Left renal cortex interstitium (tissue), 4 donors: ENCODE measurements at places on chromosomes 3 and 15. TPM values are rescaled to one million over a fixed set of nuclear protein-coding genes. Genes with fewer than 3 reads are reported as not detected.

DNA sequence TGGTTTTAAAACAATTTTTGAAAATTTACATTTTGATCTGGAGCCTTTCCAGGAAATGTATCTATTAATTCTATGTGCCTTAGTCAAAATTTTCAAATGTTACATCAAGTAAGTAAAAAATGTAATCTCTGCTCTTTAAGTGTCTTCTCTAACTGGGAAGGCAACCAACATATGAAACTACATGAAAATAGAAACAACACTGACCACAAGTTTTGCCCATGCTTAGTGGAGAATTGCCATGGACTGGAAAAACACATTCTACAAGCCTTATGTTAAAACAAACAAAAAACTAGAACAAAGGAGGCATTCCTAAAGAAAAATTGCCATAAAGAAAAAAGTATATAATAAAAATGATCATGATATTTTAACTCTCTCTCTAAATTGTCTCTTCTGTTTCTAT lies 75.9 kb upstream of the SPRED1 start:
- no peak for DNase-seq

DNA sequence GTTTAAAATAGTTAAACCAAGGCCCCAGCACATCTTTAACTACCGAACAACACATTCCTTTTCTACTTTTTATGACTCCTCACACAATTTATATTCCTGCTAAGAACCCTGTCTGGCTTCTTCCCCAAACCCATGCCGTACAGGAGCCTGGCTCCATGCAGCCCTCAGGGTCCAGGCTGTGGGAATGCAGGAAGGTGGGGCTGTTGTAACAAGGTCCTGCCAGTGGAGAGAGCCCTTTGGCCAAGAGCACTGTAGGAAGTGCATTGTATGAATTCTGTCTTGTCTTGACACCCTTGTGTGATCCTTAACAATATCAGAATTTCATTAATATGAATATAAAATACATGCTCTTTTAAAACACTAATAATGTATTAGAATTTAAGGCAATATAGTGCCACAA lies 563.8 kb downstream of the TBL1XR1 start:
- DNase-seq = no peak

GRCh38 chr3:58020783-58021071 lies 12.5 kb downstream of the FLNB start:
- no peak for DNase-seq

DNA sequence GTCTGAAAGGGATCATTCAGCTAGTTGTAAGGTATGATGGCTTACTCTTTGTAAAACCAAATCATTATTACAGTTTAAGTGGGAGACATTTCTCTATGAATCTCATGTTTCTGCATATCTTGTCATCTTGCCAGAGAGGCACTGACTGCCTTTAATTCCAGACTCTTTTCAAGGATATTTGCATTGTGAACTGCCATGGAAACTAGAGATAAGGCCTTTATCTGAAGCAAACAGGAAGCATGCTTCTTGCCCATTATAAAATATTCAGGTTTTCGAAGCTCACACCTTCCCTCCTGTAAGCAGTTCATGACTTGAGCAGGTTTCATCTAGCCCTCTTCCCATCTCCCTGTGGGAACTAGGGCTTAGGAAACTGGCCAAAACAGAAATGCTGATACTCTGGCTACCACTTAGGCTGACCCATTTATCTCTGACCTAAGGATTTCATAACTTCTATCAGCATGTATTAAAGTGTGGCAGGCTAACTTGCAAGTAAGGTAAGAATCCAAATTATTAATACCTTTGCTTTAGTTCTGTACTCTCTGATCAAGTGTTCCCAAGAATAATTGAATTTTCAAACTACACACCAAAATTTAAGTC lies 326.6 kb upstream of the ALCAM start:
- no peak for DNase-seq

DNA sequence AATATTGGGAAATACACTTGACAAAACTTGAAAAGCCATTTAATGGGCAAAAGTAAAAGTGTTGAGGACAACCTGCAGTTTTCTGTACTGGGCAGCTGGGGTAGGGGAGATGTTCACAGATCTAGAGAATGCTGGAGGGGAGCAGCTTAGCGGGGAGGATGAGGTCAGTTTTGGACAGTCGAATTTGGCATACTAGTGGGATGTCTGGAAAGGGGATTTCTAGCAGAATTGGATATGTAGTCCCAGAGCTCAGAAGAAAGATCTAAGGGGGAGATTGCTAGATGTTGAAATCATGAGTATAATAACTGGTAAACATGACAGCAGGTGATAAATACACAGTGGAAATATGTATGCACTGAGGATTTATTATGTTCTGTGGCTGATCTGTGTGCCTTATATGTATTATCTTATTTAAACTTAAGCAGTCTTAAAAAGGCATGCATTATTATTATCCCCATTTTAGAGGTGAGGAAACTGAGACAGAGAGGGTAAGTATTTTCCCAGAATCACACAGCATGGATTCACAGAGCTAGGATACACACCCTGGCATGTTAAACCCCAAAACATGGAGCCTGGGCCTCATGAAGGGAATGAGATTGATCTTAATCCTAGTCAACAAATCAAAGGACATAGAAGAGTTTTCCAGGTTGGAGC lies 42.7 kb downstream of the TLNRD1 start:
- no peak for DNase-seq

DNA sequence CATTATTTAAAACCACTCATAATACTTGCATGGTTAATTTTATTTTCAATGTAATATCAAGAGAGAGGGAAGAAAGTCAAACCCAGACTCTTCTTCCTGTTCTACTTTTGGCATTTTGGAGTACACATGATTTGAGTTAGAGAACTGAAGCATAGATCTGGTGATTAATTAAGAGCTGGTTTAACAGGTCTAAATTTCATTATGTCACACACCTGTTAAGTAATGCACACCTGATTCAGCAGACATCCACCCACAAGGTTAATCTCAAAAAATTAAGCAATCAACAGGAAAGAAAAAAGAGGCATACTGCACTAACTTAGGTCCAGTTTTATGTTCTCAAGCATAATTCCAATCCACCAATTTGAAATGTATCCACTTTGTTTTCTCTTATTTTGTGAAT lies 101.1 kb upstream of the ICE2 start:
- no peak for DNase-seq

- no peak for DNase-seq
Observed at GRCh38 chr3:194097141-194097882, 38.6 kb upstream of the HES1 start.

DNA sequence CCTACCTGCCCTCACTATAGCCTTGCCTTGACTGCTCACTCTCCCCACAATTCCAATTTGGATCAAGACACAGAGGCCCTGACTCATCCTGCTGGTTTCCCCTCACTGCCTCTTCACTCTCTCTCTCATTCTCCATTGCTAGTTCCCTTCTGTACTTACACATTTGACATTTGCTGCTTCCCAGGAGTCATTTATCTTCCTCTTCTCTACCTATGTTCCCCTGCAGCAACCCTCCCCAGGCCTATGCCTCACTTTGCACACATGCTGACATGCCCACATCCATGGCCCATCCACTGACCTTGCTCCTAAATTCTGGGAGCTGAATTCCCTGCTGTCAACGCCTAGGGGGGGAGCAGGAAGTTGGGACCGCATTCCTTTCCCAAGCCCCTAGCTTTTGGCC lies 82.2 kb downstream of the SRGAP3 start:
- no peak for DNase-seq

DNA sequence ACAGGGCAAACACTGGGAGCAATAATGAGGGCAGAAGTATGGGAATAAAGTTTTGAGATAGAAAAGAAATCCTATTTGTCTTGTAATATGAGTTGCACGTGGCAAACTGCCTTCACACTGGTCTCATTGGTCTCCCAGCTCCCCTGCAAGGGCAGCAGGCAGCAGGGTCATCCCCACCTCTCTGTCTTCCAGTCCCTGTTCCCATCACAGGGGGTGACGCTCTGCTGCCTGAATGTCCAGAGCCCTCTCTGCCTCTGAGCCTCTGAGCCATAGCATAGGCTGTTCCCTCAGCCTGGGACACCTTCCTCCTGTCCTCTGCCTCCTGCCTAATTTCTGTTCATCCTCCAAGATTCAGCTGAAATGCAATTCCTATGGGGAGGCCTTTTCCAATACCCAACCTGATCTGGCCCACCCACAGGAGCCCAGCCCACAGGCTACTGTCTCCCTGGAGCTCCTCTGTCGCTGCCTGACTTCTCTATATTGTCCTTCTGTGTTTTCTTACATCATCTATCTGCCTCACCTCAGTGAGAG lies 12.1 kb upstream of the SKOR1 start:
- DNase-seq = no peak

- no peak for DNase-seq
Observed at GRCh38 chr15:31468911-31469785, 142.5 kb downstream of the KLF13 start.

GRCh38 chr3:51712963-51713362 lies 6.1 kb downstream of the GRM2 start:
- no peak for DNase-seq

DNA sequence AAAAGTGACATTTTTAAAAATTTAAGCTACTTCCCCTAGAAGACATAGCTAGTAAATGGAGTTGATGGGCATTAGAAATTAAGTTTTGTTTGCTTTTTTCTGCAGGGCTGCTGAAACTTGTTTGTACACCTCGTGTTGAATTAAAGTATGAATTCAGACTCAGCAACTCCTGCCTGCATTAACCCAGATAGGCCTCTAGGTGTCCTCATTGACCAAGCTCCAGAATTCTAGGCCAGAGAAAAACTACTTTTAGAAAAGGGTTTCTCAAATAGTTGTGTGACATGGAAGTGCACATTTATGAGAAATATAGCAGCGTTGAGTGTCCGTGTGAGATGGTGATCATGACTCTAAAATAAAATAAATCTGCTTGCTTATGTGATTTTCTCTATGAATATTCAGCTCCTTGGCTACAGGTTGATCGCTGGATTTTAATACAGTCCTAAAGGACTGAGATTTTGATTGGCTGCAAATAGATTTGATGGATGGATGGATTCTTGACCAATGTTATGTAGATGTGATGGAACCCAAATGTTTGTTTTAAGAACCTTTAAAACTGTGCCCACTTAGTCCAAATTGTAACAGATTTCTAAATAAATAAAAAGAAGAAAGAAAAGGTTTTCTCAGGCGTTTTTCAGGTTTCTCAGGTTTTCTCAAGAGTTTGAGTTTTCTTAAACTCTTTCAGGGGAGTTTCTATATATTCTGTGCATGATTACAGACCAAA lies 39.4 kb upstream of the LMOD3 start:
- peak; percentile 48 for DNase-seq

GRCh38 chr15:38281031-38281430 lies 28.4 kb downstream of the SPRED1 start:
- no peak for DNase-seq

DNA sequence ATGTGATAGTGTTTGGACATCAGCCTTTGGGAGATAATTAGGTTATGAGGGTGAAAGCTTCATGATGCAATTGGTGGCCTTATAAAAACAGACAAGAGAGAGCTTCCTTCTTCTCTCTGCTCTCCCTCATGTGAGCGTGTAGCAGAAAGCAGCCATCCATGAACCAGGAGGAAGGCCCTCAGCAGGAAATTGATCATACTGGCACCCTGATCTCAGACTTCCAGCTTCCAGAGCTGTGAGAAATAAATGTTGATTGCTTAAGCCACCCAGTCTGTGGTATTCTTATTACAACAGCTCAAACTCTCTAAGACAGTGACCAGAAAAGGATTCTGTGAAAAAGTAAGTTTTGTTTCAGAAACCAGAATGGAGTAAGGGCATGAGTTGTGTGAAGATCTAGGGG lies 13.3 kb downstream of the STAC start:
- no peak for DNase-seq

CADM2 gene
- polyA plus RNA-seq = 0.83 TPM

MLF1 gene
- polyA plus RNA-seq = 54.7 TPM
